ENCODE measurements at places on chromosomes 16 and 17.
A peak's percentile ranks its signal among the peaks of the same experiment; 100 is the strongest.

GRCh38 chr16:50093607-50094539, 28.1 kb downstream of the HEATR3 start:
- peaks cover 15% of the 10 kb centered on the region for H3K36me3 ChIP-seq
- peak overlapping the region; percentile 28 for H3K27ac ChIP-seq
- DNase-seq, result no peak

DNA sequence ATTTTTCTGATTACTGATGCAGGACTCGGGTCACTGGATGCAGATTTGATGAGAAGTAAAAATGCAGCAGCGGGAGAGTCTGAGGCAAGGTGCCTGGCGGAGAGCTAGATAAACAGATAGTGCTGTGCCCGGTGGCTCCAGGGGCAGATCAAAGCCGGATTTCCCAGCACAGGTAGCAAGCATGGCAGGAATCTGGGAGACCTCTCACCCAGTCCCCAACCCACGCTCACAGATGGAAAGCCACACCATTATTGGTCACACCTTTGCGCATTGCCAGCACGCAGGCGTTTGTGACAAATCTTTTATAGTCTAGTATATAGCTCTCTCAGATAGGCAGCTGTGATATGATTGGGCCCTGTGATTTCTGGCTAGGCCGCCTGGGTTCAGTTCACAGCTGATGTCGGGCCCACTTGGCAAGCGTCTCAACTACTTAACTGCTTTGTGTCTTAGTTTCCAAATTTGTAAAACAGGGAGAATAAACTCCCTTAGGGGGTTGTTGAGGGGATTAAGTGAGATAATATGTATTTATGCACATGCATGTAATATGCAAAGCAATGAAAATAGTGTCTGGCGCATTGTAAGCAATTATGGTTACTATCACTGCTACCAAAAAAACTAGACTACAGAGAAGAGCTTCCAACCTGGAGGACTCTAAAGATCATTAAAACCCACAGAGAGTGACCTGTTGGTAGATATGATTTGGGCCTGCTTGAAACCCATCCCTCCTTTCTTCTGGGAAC, 42.0 kb upstream of the NFAT5 start:
- no peak for DNase-seq
- H3K27me3 ChIP-seq, result no peaks in the 10 kb centered on the region
- peaks cover 5% of the 10 kb centered on the region for H3K36me3 ChIP-seq
- no peak overlapping the region for H3K4me3 ChIP-seq

GRCh38 chr16:68496689-68497088, 42.4 kb upstream of the ZFP90 start:
- DNase-seq, result no peak
- H3K27ac ChIP-seq, result no peak overlapping the region
- H3K4me3 ChIP-seq, result no peak overlapping the region

DNA sequence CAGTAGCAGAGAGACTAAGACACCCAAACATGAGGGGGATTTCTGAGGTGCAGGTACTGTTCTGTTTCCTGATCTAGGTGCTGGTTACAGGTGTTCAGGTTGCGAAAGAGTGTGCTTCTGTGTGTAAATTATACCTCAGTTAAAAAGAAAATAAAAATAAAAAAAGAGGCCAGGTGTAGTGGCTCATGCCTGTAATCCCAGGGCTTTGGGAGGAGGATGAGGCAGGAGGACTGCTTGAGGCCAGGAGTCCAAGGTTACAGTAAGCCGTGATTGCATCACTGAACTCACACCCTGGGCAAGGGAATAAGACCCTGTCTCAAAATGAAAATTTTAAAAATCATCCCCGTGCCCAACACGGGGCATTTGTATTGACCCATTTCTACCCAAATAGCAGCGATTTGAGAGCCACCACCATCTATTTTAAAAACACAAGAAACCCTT, 3.2 kb upstream of the DCAF7 start:
- H3K4me3 ChIP-seq, result no peak overlapping the region
- peaks cover 6% of the 10 kb centered on the region for H3K4me1 ChIP-seq
- no peak overlapping the region for H3K27ac ChIP-seq
- DNase-seq, result no peak
- H3K27me3 ChIP-seq, result no peaks in the 10 kb centered on the region

- no peaks in the 10 kb centered on the region for H3K27me3 ChIP-seq
- no peak for DNase-seq
- H3K27ac ChIP-seq, result no peak overlapping the region
- H3K36me3 ChIP-seq, result peaks cover 15% of the 10 kb centered on the region
- no peaks in the 10 kb centered on the region for H3K4me1 ChIP-seq
Observed at GRCh38 chr16:88045820-88046303, 94.6 kb downstream of the BANP start.

- no peaks in the 10 kb centered on the region for H3K36me3 ChIP-seq
- no peak overlapping the region for H3K4me3 ChIP-seq
- no peaks in the 10 kb centered on the region for H3K4me1 ChIP-seq
- DNase-seq, result no peak
Observed at GRCh38 chr16:73965591-73965990, 331.0 kb upstream of the PSMD7 start.

- H3K27me3 ChIP-seq, result peaks cover 3% of the 10 kb centered on the region
- H3K4me1 ChIP-seq, result peaks cover 20% of the 10 kb centered on the region
- no peak overlapping the region for H3K4me3 ChIP-seq
- no peaks in the 10 kb centered on the region for H3K36me3 ChIP-seq
Observed at GRCh38 chr16:79155904-79156303, 444.6 kb downstream of the MAF start.

GRCh38 chr16:66261826-66262225, 104.7 kb upstream of the CDH5 start:
- H3K27ac ChIP-seq, result no peak overlapping the region
- peaks cover 4% of the 10 kb centered on the region for H3K4me1 ChIP-seq
- H3K27me3 ChIP-seq, result peaks cover 7% of the 10 kb centered on the region

- H3K27me3 ChIP-seq, result peaks cover 1% of the 10 kb centered on the region
- H3K4me3 ChIP-seq, result peak overlapping the region; percentile 84
- peaks cover 4% of the 10 kb centered on the region for H3K36me3 ChIP-seq
Observed at GRCh38 chr17:60600490-60601446, 775 bp downstream of the PPM1D start.

GRCh38 chr17:50627782-50628601, 6.7 kb upstream of the ABCC3 start:
- peaks cover 37% of the 10 kb centered on the region for H3K27me3 ChIP-seq
- H3K36me3 ChIP-seq, result no peaks in the 10 kb centered on the region
- no peak overlapping the region for H3K27ac ChIP-seq
- DNase-seq, result peak; percentile 16
- H3K4me3 ChIP-seq, result no peak overlapping the region
- peaks cover 2% of the 10 kb centered on the region for H3K4me1 ChIP-seq

- H3K4me1 ChIP-seq, result no peaks in the 10 kb centered on the region
- H3K27me3 ChIP-seq, result peaks cover 2% of the 10 kb centered on the region
- H3K27ac ChIP-seq, result no peak overlapping the region
- DNase-seq, result no peak
- H3K36me3 ChIP-seq, result peaks cover 2% of the 10 kb centered on the region
Observed at GRCh38 chr16:89581045-89581695, 5.6 kb downstream of the CPNE7 start.

GRCh38 chr17:79657036-79657435, 46.2 kb upstream of the RBFOX3 start:
- no peaks in the 10 kb centered on the region for H3K36me3 ChIP-seq
- peaks cover 38% of the 10 kb centered on the region for H3K27me3 ChIP-seq
- no peak for DNase-seq
- H3K4me3 ChIP-seq, result no peak overlapping the region
- H3K27ac ChIP-seq, result no peak overlapping the region
- H3K4me1 ChIP-seq, result no peaks in the 10 kb centered on the region

DNA sequence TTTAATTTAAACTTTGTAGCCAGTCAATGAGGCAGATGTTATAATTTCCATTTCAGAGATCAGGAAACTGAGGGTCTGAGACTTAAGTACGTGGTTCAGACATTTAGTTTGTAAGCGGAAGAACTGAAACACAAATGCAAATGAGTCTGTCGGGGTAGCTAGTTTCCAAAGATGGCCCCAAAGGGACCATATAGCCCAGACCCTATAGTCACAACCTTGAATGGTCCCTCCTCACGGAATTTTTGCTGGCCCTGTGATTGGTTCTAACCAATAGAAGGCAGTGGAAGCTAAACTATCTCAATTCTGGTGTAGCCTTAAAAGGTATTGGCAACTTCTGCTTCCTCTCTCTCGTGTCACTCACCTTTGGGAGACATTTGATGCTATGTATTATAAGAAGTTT, 7.5 kb upstream of the BCO1 start:
- no peaks in the 10 kb centered on the region for H3K36me3 ChIP-seq
- no peaks in the 10 kb centered on the region for H3K4me1 ChIP-seq
- no peak for DNase-seq
- H3K27me3 ChIP-seq, result peaks cover 3% of the 10 kb centered on the region

DNA sequence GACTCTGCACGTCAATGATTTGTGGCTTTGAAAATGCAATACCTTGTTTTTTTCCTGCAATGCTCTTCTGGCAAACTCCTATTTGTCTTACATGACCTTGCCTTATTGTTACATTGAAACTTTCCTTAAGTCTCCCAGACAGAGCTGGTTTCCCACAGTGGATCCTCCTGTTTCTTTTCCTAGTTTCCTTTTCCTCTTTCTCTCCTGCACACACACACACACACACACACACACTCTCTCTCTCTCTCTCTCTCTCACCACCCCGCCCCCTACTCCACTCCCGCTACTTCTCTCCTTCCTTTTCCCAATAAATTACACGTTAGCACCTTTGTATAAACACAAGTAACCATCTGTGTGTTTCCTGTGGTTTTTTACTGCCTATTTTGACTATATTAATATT, 2.3 kb downstream of the ORC6 start:
- peaks cover 27% of the 10 kb centered on the region for H3K4me1 ChIP-seq
- H3K4me3 ChIP-seq, result no peak overlapping the region
- H3K27me3 ChIP-seq, result no peaks in the 10 kb centered on the region
- peaks cover 43% of the 10 kb centered on the region for H3K36me3 ChIP-seq
- no peak for DNase-seq

- no peak overlapping the region for H3K4me3 ChIP-seq
- no peak overlapping the region for H3K27ac ChIP-seq
- no peaks in the 10 kb centered on the region for H3K4me1 ChIP-seq
- no peak for DNase-seq
- no peaks in the 10 kb centered on the region for H3K27me3 ChIP-seq
Observed at GRCh38 chr16:65235339-65236177, 113.7 kb upstream of the CDH11 start.

DNA sequence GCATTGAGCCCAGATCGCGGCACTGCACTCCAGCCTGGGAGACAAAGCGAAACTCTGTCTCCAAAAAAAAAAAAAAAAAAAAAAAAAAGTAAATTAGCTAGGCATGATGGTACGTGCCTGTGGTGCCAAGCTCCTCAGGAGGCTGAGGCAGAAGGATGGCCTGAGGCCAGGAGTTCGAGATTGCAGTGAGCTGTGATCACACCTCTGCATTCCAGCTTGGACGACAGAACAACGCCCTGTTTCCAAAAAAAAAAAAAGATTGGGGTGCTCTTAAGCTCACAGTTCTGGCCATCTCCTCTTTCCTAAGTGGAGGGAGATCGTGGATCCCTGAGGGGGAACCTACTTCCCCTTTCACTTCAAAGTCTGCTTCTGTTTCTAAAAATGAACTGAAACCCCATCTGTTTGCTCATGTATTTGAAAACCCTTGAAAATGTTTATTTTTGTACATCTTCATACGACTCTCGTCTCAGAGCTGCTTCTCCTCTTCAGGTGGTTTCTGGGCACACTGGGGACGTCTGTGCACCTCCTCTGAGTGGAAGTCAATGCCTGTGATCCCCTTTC, 138.8 kb downstream of the PRKCA start:
- peak overlapping the region; percentile 20 for H3K4me3 ChIP-seq
- no peaks in the 10 kb centered on the region for H3K27me3 ChIP-seq
- H3K4me1 ChIP-seq, result peaks cover 55% of the 10 kb centered on the region
- peaks cover 60% of the 10 kb centered on the region for H3K36me3 ChIP-seq
- H3K27ac ChIP-seq, result peak overlapping the region; percentile 65
- DNase-seq, result no peak

GRCh38 chr17:52470553-52470952, 312.0 kb upstream of the CA10 start:
- no peaks in the 10 kb centered on the region for H3K36me3 ChIP-seq
- H3K27me3 ChIP-seq, result no peaks in the 10 kb centered on the region

DNA sequence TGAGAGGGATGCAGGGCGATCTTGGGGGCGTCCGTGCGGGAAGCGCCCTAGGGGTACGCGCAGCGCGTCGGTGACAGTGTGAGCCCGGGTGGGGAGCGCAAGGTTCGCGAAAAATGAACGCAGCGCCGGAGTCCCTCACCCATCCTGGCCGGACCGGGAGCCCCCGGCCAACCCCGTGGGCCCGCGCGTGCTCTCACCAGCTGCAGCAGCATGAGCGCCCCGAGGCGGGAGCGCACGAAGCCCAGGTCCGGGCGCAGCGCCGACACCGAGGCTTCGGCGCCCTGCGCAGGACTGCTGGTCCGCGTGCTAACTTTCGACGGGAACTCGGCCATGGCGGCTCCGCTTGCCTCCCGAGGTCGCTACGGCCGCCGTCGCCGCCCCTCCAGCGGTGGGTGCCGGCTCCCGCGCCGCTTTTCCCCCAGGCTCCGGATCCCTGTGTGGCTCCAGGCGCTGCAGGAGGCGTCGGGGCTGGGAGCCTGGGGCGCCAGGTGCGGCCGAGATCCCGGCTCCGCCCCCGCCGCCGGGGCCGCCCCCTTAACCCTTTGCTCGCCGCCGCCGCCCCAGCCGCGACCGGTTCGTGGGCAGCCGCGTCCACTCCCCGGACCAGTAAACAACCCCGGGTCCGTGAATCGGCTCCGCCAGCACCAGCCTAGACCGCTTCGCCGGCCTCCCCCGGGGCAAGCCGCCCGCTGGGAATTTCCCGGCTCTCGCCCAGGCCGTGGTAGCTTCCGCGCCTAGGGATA, at the start of gene PLLP:
PLLP (minus strand) TSS at position 464 of the 743 bp plus-strand sequence; CDS start at position 332, 132 bp downstream.
- peak within 1 kb of the TSS; percentile 69 for H3K4me3 ChIP-seq
- peak; percentile 31 for DNase-seq
- peaks cover 6% of the 10 kb centered on the region for H3K4me1 ChIP-seq
- H3K27ac ChIP-seq, result no peak within 1 kb of the TSS
- H3K36me3 ChIP-seq, result no peaks in the 10 kb centered on the region

DNA sequence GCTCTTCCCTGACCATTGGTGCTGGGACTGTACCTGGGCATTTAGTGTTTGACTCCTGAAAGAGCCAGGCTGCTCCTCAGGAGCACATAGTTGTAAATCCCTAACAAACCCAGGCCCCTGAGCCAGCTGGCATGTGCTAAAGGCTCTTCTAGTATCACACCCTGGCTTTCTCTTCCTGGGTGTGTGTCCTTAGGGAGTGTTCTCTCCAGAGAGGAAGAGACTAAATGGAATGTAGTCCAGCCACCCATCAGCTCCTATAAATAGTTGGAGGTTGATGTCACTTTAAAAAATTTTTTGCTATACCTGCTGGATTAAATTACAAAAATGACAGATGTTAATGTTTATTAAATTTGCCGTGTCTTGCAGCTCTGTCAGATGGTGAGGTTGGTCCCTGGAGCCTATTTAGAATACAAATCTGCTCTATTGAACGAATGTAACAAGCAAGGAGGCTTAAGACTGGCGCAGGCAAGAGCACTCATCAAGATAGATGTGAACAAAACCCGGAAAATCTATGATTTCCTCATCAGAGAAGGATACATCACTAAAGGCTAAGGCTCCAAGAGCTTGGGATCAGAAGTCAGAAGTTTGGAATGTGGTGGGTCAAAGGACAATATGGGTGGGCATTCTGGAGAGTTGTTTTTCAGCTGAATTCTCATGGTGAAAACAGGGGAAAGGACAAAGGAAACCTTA, 13.1 kb upstream of the DUSP14 start:
- no peaks in the 10 kb centered on the region for H3K27me3 ChIP-seq
- H3K36me3 ChIP-seq, result peaks cover 38% of the 10 kb centered on the region
- H3K27ac ChIP-seq, result no peak overlapping the region
- no peak overlapping the region for H3K4me3 ChIP-seq
- no peaks in the 10 kb centered on the region for H3K4me1 ChIP-seq
- DNase-seq, result no peak

- H3K4me1 ChIP-seq, result peaks cover 13% of the 10 kb centered on the region
- H3K27ac ChIP-seq, result no peak overlapping the region
- DNase-seq, result no peak
Observed at GRCh38 chr17:72997559-72997958, 94.9 kb downstream of the SLC39A11 start.

Data from activated CD8-positive, alpha-beta T cell treated with anti-CD3 and anti-CD28 coated beads for 36 hours (primary cell).